ENCODE measurements at places on chromosomes 5 and 9.

- DNase-seq, result no peak
These were observed 32.6 kb downstream of the TTLL11 start for GRCh38 chr9:122060481-122060880.

DNA sequence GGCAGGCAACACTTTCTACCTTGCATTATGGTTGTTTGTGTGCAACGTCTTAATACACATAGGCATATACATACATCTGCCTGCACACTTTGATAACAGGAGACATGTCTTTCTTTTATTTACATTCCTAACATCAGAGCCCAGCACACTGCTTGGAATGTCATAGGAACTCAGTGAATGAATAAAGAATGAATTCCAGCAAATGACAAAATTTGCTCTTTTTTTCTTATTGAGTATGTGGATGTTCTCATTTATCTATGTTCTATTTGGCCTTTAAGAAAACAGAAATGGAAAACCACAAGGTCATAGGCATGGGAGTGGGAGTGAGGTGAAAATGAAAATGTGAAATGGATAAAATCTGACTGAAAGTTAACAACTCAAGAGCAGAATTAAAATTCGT is 36.3 kb upstream of the PALM2AKAP2 start:
- no peak for DNase-seq

- DNase-seq, result no peak
These were observed 26.6 kb downstream of the PALM2AKAP2 start for GRCh38 chr9:109806506-109807115.

- peak; percentile 33 for DNase-seq
These were observed 8.4 kb upstream of the IL6ST start for GRCh38 chr5:56003179-56003578.

DNA sequence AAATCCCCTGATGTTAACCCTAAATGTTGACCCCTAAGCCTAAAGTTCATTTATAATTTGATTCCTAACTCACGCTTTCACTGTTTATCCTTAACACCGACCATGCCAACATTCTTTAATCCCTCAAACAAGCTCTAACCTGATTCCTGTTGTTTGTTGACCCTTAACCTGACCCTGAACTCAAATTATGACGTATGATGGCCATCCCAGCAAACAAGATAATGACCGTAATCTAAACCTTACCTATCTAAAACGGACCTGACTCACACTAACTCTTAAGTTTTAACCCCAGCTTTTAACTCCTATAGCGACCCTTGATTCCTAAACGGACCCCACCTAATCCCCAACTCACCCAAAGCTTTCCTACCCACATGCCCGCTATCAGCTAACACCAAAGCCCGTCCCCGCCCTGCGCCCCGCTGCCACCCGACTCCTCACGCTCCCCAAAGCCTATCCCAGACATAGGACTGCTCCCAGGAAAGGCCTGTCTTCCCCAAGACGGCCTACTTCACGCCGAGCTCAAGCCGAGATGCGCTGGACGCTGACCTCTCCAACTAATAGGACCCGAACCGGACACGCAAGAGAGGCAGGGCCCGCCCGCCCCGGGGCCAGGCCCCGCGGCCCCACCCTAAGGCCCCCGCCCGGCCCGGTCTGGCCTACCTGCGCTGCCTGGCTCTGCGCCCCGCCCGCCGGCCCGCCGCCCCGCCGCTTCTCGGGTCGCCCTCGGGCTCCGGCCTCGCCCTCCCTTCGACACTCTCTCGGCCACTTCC is 395 bp downstream of the TLN1 start:
- DNase-seq, result peak; percentile 35

GRCh38 chr9:127214421-127215267 is 49.9 kb upstream of the GARNL3 start:
- peak; percentile 21 for DNase-seq

- no peak for DNase-seq
These were observed 620.5 kb upstream of the KLF4 start for GRCh38 chr9:108109927-108110690.

- DNase-seq, result no peak
These were observed 1.2 kb downstream of the HOMER1 start for GRCh38 chr5:79512471-79513307.

- DNase-seq, result no peak
These were observed 33.6 kb upstream of the MEGF10 start for GRCh38 chr5:127256886-127257597.

DNA sequence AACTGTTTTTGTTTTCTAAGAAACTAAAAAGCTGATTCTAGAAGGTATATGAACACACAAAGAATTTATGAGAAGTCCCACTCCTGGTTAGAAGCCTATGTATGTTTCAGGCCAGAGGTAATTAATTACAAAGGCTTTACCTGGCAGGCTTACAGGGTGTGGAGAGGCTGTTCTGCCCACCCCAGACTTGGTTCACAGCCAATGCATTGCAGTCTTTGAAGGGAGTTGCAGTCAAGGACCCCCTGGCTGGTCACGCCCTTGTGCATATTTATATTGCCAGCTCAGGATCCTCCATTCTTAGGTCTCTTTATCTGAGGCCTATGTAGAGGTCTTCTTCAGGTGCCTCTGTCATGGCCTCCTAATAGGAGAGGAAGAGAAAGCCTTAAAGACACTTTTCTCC is 13.6 kb upstream of the PRSS3 start:
- no peak for DNase-seq

DNA sequence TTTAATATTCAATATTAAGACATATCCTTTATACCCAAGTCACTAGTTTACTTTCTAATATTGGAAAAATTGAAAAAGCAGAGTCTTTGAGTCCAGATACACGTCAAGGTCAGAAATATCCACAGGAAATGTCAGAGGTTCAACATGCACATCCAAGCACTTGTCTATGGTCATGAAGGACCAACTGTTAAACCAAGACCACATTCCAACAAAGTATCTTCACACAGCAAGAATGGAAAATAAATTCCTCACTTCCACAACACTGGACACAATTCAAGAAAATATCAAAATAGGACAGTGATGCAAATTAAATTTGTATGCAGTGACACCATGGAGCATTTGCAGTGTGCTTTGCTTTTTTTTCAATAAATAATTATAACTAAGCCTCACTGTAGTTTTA is 142.5 kb downstream of the GABRB2 start:
- DNase-seq, result no peak

- DNase-seq, result no peak
These were observed 30.4 kb upstream of the B4GALT1 start for GRCh38 chr9:33197279-33198152.

DNA sequence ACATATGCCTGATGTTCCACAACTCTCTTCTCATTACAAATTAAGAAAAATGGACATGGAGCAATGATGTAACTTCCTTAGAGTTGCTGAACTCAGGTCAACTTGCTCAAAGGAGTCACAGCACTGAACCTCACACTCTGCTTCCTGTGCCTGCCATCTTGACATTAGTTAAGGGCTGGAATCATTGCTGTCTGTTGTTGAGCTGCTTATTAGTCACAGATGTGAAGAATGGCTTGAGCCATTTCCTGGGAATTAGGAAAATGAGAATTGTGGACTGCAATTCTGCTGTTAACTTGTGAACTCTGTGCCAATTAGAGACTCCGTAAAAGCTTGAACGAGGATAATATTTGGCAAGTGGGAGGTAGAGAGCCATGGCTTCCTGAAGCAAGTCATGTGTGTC is 212.0 kb downstream of the ADAMTS12 start:
- no peak for DNase-seq

GRCh38 chr9:127977884-127978647 is 2.7 kb downstream of the EEIG1 start:
- no peak for DNase-seq

- DNase-seq, result no peak
These were observed 30.9 kb upstream of the OR2K2 start for GRCh38 chr9:111360881-111361280.

GRCh38 chr9:35311891-35312639 is 150.3 kb downstream of the UNC13B start:
- DNase-seq, result no peak

GRCh38 chr9:114034196-114034595 is 43.9 kb downstream of the AMBP start:
- DNase-seq, result no peak

- no peak for DNase-seq
These were observed 195.2 kb downstream of the CTNND2 start for GRCh38 chr5:11709021-11709420.

DNA sequence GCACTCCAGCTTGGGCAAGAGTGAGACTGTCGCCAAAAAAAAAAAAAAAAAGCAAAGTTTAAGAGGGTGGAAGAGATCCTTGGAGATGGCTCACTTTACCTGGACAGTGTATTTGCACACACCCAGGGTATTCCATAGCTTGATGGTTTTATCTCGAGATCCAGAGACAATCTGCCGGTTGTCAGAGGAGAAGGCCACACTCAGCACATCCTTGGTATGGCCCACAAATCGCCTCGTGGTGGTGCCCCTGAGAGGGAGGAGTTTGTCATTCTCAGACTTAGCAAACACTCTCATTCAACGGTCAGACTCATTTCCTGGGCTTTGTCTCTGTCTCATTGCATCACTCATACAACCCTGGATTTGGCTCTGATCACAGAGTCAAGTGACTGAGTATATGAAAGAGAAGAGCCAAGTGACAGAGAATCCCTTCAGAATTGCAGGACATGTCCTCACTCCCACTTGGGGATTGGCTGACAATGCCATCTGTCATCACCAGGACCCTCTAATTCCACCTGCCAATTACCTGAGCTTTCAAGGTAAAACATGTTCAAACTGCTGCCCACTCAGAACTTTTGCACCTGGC is 2.2 kb downstream of the RACK1 start:
- peak; percentile 89 for DNase-seq

DNA sequence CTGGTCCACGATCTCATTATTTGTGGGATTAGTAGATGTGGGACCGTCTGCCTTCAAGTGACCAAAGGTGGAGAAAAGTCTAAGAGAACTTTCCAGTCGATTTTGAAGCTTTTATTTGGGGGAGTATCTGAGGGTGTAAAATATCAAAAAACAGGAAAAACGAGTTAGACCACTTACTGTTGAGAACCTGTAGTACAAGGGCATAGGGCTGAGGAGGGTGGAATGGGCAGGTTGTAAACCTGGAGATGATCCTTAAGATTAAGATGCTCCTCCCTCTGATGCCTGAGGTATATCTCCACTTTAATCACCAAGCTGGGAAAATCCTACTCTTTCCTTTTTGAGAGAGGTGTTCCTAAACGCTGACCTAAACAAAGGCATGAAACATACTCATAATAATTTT is 32.0 kb upstream of the GTF2H2C start:
- peak; percentile 28 for DNase-seq

DNA sequence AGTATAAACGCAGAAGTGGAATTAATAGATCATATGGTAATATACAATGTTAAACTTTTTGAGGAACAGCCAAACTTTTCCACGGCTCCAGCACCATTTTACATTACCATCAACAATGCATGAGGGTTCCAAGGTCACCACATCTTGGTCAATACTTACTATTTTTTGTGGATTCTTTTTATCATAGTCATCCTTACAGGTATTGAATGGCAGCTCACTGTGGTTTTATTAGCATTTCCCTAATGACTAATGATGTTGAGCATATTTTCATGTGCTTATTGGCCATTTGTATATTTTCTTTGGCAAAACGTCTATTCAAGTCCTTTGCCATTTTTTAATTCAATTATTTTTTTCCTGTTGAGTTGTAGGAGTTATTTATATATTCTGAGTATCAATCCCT is 14.1 kb upstream of the RAPGEF6 start:
- peak; percentile 32 for DNase-seq

- no peak for DNase-seq
These were observed 217.8 kb upstream of the IRX1 start for GRCh38 chr5:3377831-3378230.

DNA sequence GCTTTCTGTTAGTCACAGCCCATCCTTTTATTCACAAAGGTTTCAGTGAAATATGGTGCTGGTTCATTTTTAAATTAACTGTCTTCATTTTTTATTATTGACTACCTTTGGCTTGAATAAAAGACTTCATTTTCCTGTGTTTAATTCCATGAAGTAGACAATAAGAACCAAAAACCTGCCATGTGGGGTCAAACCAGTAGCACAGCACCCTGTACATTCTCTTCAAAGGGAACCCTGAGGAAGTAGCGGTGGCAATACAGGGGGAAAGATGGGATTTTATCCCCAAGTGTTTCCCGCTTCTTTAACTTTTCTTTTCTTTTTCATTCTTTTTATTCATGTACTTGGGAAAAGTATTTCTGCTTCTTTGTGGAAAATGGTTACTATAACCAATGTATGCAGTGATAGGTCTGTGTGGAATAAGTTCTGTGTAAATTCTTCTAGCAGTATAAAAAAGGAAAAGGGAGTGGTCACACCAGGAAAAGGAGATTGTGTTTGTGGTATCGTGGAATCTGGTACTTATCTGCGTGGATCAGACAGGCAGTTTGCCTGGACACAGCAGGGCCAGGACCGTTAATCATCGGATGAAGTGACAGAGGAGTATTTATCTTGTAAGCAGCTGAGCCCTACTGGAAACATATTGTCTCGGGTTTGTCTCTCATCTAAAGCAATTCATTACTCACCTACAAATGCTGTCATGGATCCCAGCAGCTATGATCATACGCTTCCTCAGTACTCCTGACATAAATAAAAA is 94.2 kb downstream of the PPIC start:
- DNase-seq, result peak; percentile 7

- DNase-seq, result no peak
These were observed 101.4 kb downstream of the LPAR1 start for GRCh38 chr9:110936719-110937452.

DNA sequence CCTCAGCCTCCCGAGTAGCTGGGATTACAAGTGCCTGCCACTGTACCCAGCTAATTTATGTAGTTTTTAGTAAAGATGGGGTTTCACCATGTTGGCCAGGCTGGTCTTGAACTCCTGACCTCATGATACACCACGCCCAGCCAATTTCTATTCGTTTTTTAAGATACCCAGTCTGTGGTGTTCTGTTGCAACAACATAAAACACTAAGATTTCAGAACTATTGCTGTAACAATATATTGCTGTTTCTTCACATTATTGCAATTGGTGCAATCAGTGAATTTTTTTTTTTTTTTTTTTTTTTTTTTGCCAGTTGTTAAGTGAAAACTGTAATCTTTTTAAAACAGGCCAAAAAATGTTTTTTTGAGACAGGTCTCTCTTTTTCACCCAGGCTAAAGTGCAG is 9.9 kb downstream of the SRP19 start:
- DNase-seq, result no peak

DNA sequence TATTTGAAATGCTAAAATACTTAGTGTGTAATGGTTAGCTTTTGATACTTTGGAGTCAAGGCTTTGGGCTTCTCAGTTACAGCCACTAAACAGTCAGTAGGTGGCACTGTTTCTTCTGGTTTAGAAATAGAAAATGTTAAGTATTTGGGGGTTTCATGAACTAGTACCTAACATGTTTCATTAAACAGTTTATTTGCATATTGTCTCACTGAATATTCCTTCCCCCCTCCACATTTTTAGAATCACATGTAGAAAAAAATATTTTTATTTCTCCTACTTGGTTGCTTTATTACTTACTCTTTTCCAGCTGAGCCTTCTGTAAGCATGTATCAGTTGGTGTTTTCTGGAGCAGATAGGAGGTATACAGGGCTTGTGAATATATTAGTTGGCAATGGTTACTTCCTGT is 48.0 kb downstream of the IPO11 start:
- no peak for DNase-seq

Measured in foreskin keratinocyte (primary cell).